ENCODE measurements at places on chromosomes 2 and 18. TPM values are rescaled to one million over a fixed set of nuclear protein-coding genes. Genes with fewer than 3 reads are reported as not detected.

DNA sequence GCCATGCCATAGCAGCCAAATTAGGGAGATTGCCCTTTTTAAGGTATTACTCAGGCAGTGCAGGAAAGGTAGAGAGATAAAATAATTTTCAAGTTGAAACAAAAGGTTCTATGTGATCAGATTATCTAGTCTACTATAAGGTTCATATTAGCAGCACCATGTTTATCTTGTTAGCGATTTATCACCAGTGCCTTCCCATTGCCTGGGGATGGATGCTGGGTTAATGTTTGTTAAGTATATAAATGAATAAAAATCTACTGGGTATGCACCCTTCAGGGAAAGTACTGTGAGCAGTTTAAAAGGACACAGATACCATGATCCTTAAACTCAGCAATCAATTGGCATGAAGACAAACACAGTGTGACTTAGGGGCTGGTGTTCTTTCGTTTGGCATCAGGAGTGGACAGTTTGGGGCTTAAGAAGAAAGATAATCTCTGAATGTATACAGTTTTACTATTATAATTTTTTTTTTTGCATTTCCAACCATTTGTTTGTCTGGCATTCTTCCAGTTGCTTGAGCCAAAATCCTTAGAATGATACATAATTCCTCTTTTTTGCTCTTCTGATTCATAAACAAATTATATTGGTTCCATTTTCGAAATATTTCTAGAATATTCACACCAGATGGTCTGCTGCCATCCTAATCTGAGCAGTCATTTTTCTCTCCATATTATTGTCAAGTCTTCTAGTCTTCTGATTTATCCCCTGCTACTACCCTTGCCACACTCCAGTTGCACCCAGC is 512.8 kb upstream of the SLC8A1 start:
- no peak for DNase-seq

- DNase-seq: no peak
Observed at GRCh38 chr2:62505109-62505749, 766 bp downstream of the TMEM17 start.

- no peak for DNase-seq
Observed at GRCh38 chr2:113877711-113878598, 11.9 kb upstream of the ACTR3 start.

DNA sequence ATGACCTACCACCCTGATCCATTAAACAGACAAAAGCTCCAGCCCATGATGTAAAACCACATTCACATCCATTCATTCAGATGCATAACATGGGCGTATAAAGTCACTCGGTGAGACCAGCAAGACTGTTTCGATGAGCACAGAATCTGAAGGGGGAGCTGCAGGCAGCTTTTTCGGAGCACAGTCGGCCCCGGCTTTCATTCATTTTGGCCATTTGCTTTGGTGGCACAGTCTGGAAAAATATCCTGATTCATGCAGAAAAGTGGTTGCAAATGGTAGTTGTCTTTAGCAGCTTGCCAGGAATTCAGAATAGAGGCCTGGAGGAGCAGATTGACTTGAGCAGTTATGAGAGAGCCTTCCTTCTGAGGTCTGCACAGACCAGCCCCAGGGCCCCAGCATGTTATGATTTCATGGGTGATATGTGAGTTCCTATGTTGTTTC is 11.2 kb downstream of the ARID5A start:
- DNase-seq: no peak

GRCh38 chr2:68912732-68913131 is 40.0 kb downstream of the GKN2 start:
- DNase-seq: no peak

- DNase-seq: no peak
Observed at GRCh38 chr2:24456599-24457556, 34.2 kb upstream of the NCOA1 start.

GRCh38 chr2:24009680-24010476 is at the start of gene MFSD2B:
Gene MFSD2B (plus strand): TSS chr2:24010085. CDS start chr2:24010097, 12 bp downstream.
- DNase-seq: no peak

GRCh38 chr2:209471037-209471436 is 47.2 kb downstream of the MAP2 start:
- DNase-seq: no peak

DNA sequence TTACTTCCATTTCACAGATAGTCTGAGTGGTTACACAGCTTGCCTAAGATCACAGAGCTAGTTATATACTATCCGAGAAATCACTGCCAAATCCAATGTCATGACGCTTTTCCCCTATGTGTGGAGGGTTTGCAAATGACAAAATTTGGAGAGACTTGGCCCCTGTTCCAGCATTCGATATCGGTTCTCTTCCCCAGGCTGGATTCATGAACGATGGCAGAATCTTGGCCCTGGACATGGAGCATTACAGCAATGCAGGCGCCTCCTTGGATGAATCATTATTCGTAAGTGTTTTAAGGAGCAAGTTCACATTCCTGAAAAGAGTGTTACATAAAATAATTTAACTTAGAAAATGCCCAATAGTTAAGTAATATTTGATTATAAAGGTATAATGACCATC is 55.1 kb downstream of the AOX1 start:
- no peak for DNase-seq

DNA sequence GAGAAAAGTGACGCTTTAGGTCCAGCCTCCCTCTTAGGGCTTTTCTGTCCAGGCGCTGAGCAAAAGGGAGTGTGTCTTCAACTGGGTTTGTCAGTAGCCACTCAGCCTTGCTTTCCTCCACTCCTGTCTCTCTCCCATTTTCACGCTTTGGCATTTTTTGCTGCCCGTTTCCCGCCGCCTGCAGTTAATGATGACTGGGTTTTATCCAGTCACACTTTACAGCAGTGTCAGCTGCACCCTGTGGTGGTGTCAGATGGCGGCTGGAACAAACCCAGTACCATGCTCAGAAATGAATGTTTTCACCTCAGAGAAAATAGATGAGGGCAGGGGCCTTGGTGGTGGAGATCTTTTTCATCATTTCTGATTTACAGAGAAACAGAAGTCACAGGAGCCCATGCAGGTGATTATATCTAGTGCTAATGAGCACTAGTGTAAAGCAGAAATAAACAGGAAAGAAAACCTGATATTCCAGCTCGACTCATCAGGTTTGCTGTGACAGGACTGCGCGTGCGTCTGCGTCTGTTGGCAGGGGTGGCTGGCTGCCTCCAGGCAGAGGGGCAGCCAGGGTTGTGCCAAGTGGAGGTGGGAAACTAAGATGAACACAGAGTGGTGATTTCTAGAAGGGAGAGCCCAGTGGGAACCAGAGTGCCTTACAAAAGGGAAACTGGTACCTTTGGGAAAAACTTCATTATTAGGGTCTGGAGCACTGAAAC is 139.9 kb downstream of the TANC1 start:
- no peak for DNase-seq

DNA sequence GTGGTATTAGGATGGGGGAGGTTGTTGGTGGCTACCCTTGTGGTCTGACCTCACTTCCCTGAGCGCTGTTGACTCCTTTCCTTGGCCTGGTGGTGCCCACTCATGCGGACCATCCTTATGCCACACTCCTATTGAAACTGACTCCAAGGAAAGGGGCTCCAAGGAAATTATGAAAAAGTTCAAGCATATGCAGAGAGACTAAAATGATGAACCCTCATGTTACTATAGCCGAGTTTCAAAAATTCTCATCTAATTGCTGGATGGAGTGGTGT is 96.2 kb upstream of the STPG4 start:
- DNase-seq: no peak

DNA sequence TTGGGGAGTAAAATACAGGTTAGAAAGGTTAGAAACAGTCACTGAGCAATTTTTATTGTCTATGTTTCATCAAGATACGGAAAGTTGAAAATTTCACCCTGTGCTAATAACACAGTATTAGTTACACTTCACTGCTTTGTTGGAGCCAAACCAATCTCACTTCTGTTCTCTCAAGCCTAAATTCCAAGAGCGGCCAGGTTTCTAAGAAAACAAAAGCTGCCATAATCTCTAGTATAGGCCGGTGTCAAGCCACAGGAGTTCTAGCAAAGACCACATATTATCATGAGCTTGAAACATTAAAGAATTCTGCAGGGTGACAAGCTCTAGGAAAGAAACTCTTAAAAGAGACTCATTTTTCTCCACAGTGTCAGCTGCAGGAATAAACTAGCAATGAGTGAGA is 128.7 kb downstream of the TXNL1 start:
- DNase-seq: no peak

GRCh38 chr2:220961143-220961860 is 610.8 kb downstream of the EPHA4 start:
- no peak for DNase-seq

DNA sequence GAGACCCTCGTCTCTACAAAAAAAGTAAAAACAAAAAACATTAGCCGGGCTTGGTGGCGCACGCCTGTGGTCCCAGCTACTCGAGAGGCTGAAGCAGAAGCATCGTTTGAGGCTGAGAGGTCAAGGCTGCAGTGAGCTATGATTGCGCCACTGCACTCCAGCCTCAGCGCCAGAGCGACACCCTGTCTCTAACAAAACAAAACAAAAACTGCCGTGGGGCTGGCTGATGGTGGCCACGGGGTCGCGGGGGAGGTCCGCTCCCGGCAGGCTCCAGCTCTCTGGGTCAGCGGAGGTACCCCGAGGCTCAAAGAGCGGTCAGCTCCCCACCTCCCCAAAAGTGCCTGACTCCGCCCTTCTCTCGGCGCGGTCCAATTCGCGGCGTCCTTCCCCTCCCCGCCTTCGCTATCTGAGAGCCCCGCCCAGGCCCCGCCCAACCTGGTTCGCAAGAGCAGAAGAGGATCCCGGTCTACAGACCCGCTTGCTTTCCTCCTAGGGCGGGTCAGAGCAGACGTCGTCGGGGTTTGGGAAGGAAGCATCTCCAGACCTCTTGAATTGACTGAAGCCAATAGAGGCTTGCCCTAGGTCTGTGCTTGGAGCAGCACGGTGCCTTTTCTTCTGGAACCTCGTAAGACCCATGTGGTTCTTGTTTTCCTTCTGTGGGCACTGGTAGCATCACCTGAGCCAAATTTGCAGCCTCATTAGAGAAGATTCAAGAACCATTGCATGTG is 7.8 kb downstream of the RAX start:
- no peak for DNase-seq

- no peak for DNase-seq
Observed at GRCh38 chr2:197322724-197323720, 12.4 kb upstream of the ANKRD44 start.

DNA sequence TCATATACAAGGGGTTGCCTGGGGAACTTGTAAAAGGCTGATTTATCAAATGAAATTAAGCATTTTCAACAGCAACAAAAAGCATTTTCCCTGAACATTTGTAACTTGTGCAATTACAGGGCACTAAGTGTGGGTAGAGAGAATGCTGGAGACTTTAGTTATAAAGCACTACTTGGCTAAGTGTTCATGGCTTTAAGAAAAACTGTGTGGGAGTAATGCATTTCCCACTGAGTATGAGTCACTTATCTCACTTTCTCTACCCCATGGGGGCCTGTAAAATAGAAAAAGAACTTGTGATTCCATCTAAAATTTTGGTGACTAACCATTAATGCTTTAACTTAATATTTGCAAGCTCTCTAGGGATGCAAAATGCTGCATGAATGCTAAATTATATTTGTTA is 193.4 kb downstream of the CCDC102B start:
- DNase-seq: no peak

DNA sequence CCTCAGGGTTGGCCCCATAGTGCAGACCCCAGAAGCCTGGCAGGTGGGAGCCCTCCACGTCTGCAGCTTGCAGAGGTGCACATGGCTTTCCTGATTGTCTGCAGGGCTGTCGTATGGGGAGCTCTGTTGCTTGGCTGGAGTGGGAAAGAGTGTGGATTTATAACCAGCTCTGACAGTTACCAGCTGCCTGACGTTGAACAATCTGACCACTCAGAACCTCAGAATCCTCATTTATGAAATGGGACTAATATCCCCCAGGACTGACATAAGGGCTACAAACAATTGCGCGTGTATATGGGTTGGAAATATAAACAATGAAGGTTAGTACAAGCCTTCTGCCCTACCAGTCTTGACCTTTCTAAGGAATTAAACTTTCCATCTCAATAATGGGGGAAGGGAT is 13.9 kb upstream of the PXDN start:
- DNase-seq: no peak

DNA sequence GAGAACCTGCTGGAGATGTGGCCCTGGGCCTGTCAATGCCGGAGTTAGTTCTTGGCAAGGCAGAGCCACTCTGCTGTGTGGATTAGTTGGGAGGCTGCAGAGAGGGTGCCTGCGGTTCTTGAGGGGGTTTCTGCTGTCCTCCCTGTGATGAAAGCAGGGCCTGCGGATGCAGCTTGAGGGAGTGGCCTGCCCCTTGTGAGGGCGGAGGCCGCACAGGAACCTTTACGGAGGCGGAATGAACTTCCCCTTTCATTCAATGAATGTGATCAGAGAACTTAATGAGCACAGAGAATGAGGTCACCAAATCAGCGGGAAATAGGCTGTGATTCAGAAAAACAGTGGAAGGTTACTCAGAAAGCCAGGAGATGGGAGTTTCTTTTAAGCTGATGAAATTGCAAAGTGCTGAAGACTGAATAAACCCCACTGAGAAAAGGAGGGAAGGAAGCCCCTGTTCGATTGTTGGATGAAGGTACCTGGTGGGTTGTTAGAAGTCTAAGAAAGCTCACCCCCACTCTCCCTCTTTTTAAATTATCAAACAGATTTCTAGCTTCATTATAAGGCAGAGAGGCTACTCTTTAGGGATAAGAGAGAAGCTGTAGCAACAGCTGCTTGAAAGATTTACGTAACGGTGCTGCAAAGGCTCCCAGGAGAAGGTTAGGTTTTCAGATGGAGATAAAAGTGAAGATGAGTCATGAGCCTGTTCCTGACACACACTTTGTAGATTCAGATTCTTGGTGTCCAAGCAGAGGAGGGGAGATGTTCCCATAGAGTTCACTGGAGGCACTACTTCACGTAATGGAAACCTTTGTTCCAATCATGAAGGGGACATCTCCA is 47.4 kb downstream of the VWA3B start:
- DNase-seq: no peak

DNA sequence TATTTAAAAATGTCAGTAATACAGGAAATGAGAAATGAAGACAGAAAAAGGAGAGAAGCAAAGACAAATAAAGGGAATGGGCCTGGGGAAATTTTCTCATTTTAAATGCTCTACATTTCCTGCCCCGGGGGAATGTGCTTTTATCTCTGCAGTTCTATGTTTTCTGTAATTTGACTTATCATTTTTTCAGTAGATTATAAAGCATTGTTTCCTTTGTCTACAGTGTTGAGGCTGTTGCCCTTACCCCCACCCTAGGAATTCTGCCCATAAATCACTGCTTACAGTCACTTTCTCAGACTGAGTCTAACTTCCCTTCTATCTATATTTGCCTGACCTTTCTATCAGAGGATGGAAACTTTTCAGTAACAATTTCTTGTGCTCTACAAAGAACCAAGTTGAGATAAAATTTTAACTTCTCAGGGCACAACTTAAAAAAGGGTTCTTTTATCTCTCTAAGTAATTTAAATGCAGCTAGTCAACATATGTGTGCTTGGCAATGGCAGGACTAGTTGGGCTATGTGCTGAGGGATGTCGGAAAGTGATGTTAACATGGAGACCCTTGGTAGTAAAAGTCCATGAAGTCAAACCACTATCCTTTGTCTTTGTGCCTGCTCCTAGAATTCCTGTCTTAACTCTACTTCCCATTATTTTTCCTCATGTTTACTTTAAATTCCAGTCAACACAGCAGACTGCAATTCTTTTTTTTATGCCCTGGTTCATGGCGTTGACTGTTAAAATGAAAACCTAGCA is 146.5 kb upstream of the MMADHC start:
- peak; percentile 86 for DNase-seq

The RBFA gene
- total RNA-seq: 48.2 TPM

The EVX2 gene
- not detected for total RNA-seq

The SLC8A1 gene
- total RNA-seq: 12.5 TPM

The COL4A4 gene
- total RNA-seq: 0.18 TPM

The TMEM200C gene
- total RNA-seq: not detected

The GALR1 gene
- not detected for total RNA-seq

The METTL21A gene
- 23.8 TPM for total RNA-seq

The MITD1 gene
- total RNA-seq: 26.5 TPM

The CASP8 gene
- 14.0 TPM for total RNA-seq

The FAM228A gene
- total RNA-seq: 0.14 TPM

The RTP5 gene
- not detected for total RNA-seq

The RAX gene
- total RNA-seq: not detected
